ENCODE measurements at places on chromosomes 5 and 9. TPM values are rescaled to one million over a fixed set of nuclear protein-coding genes. Genes with fewer than 3 reads are reported as not detected.

The PCDHB5 gene
- total RNA-seq, result 1.8 TPM

The FST gene
- total RNA-seq, result 7.6 TPM

The FAM153A gene
- not detected for total RNA-seq

GRCh38 chr5:116411101-116411571 is 163.5 kb downstream of the SEMA6A start:
- no peak for DNase-seq

GRCh38 chr9:16571127-16571802 is 299.2 kb downstream of the BNC2 start:
- DNase-seq, result no peak

DNA sequence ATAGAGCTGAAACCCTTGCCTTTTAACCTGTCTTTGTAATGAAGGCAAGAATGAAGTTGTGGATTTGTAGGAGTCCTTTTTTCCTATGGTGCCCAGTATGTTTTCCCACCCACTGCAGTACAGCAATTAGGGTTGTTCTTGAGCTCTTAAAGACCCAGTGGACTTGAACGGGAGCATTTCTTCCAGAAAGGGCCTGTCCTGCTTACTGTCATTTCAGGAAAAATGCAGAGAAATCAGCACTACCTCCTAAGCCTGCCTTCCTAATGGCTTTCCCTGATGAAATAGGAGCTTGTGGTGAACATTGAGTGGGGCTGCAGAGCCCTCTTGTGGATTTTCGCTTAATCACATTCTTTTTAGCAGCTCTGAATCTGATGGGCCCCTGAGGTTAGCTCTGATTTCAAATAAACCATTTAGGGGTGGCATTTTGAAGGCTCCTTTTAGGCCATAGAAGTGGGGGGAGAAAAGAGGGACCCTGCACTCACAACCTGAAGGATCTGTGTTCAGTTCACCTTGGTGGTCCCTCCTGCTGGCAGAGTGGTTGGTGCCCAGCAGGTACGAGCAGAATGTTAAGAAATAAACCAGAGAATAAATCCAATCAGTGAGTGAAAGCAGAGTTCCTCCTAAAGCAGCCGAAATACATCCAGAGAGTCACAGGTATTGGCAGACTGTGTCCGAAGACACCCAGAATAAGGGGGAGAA is 188.0 kb upstream of the KLF9 start:
- peak; percentile 88 for DNase-seq

GRCh38 chr9:135526089-135526729 is 5.0 kb downstream of the LCN1 start:
- no peak for DNase-seq

GRCh38 chr5:72991394-72991793 is 35.6 kb downstream of the FCHO2 start:
- DNase-seq, result no peak

- DNase-seq, result peak; percentile 91
These were observed 654 bp downstream of the RANBP6 start for GRCh38 chr9:6014670-6015270.

GRCh38 chr5:129960831-129961230 is 56.6 kb downstream of the CHSY3 start:
- no peak for DNase-seq

GRCh38 chr9:72257814-72258213 is 107.2 kb downstream of the ZFAND5 start:
- no peak for DNase-seq

- DNase-seq, result no peak
These were observed 3.9 kb downstream of the BNC2 start for GRCh38 chr9:16866587-16866986.

GRCh38 chr5:74655716-74656115 is 15.2 kb upstream of the ENC1 start:
- DNase-seq, result no peak
